Mesangial cell (primary cell): ENCODE measurements at places on chromosomes 7 and 10. TPM values are rescaled to one million over a fixed set of nuclear protein-coding genes. Genes with fewer than 3 reads are reported as not detected.

Gene FGF8
- total RNA-seq = not detected in 2 replicates

Gene SPDYE8
- not detected in 2 replicates for total RNA-seq

Gene P4HA1
- 23.5 and 25.6 TPM in 2 replicates for total RNA-seq

Gene GIMAP5
- total RNA-seq = not detected in 2 replicates

Gene CD36
- total RNA-seq = 0.13 TPM in 1 of 2 replicates, not detected in the other

Gene CTAGE8
- total RNA-seq = 0.38 and 1.6 TPM in 2 replicates

Gene ERVW-1
- not detected in 2 replicates for total RNA-seq

Gene NEURL1
- 0.33 and 0.51 TPM in 2 replicates for total RNA-seq

Gene CLDN3
- 4.4 and 18.4 TPM in 2 replicates for total RNA-seq
